Foreskin fibroblast (primary cell): ENCODE measurements at places on chromosomes 4 and X.

- DNase-seq = no peak
These were observed 229.6 kb upstream of the AGTR2 start for GRCh38 chrX:115940888-115941332.

GRCh38 chrX:44042751-44043150, 69.6 kb upstream of the NDP start:
- DNase-seq = peak; percentile 25

DNA sequence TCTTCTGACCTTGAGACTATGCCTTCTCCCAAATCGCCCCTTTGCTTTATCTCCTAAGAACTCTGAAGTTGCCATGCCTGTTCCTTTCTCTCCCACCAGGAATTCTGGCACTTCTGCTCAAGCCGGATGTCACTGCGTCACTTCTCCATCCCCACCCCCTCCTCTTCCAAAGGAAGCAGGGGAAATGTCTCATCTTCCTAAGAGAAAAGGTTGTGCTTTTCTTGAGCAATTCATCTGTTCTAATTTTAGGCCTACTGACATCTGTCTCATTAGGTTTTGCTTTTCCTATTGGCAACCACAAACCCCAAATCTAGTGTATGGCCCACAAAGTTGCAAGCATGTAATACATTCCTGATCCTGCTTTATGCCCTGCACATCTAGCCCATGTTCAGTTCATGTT, 163.1 kb upstream of the PLAC1 start:
- peak; percentile 53 for DNase-seq

GRCh38 chrX:153773218-153773611, 7.6 kb upstream of the SRPK3 start:
- no peak for DNase-seq

- no peak for DNase-seq
These were observed 19.6 kb upstream of the PLXNB3 start for GRCh38 chrX:153744210-153745066.

GRCh38 chr4:55364691-55365344, 18.8 kb downstream of the SRD5A3 start:
- no peak for DNase-seq

- DNase-seq = peak; percentile 84
These were observed 854.4 kb upstream of the INTU start for GRCh38 chr4:126778348-126778747.

DNA sequence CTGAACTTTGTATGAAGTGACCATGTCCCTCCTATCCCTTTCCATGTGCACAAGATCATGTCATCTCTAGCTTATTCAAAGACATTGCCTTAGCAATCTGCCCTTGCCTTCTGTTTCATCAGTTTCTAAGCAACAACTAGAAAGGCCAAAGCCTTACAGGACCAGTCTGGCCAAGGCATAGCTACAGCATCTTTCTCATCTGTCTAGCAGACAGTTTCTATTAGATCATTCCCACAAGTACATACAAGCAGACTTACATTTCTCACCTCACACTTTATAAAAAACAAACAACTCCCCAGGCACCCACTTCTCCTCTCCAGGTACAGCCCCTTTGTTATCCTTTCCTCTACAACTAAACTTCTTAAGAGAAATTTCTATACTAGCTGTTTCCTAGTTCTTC, 188.7 kb upstream of the AADAT start:
- DNase-seq = no peak
